ENCODE measurements at places on chromosomes 2 and 18.

- DNase-seq = no peak
These were observed 47.1 kb upstream of the MAP4K3 start for GRCh38 chr2:39484206-39484605.

GRCh38 chr2:205681401-205682238 lies 681 bp upstream of the NRP2 start:
- no peak for DNase-seq

DNA sequence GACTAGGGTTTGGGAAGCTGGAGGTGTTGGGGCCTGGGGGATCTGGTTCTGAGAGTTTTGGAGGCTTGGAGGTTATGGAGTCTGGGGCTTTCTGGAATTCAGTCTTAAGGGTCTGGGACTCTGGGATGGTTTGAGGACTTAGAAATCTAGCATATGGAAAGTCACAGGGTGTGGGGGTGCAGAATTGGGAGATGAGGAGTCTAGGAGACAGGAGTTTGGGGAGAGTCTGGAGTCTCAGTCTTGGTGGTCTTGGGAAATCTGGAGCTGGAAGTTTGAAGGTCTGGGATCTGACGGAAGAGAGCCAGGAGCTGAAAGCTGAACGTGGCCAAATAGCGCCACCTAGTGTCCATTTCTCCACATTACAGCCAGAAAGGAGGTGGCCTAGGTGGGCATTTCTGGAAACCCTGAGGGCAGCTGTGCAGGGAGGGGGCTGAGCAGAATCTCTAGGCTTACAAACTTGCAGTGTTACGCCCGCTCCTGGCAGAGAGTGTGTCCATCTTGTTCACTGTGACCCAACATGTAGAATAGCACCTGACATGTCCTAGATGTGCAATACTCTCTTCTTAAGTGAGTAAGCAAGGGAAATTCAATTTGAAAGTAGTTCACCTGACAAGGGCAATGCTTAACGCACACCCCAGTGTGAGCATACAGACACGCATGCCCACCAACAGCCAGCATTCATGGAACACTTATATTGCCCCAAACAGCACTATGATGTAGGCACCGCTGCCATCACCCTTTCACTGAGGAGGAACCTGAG lies 204.8 kb downstream of the TFCP2L1 start:
- peak; percentile 52 for DNase-seq

DNA sequence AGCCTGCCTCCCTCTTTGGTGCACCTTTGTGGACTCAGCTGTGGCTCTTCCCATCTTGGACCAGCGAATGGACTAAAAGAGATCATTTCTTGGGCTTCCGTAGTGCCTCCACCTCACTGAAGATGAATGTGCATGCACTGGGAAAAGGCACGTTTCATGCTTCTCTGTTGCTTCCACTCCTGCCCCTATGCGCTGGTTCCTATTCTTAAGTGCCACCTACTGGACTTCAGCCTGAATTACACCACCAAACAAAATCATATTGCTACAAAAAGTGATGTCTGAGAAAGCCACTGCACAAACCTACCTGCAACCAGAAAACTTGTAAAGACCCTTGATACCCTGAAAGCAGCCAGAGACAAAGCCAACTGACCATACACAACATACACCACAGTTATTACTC lies 695.6 kb downstream of the TSN start:
- no peak for DNase-seq

DNA sequence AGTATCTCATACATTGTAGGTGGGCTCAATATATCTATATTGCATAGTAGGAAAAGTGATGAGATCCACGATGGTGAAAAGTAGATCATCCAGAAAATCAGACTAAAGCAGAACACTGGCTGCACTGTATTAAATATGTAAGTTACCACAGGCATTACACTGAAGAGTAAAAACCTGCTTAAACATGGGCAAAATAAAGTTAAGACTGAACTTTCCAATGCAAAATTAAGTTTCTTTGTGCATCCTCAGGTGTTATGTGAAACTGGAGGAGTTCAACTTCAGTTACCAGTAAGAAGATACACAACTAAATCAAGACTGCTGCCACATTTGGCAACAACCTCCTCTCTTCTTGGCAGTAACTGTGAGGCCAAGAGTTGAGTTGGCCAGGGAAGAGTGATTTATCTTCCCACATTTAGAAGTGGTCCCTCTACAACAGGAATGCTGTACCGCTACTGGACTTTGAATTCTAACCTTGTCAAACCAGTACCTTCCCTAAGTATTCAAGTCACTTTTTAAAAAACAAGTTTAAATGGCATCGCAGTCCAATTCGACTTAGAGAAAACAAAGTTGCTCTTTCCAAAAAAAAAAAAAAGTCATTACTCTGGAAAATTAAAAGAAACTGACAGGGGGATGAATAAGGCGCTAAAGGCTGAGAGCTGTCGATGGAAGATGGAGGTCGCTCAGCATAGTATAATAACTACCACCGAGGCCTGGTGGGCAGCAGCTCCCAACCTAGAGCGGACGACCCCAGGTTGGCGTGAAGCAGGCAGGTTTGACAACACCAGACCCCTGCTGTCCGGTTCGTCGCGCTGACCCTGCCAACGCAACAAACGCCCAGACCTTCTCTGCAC lies 1.1 kb downstream of the MAP4K3 start:
- DNase-seq = no peak

DNA sequence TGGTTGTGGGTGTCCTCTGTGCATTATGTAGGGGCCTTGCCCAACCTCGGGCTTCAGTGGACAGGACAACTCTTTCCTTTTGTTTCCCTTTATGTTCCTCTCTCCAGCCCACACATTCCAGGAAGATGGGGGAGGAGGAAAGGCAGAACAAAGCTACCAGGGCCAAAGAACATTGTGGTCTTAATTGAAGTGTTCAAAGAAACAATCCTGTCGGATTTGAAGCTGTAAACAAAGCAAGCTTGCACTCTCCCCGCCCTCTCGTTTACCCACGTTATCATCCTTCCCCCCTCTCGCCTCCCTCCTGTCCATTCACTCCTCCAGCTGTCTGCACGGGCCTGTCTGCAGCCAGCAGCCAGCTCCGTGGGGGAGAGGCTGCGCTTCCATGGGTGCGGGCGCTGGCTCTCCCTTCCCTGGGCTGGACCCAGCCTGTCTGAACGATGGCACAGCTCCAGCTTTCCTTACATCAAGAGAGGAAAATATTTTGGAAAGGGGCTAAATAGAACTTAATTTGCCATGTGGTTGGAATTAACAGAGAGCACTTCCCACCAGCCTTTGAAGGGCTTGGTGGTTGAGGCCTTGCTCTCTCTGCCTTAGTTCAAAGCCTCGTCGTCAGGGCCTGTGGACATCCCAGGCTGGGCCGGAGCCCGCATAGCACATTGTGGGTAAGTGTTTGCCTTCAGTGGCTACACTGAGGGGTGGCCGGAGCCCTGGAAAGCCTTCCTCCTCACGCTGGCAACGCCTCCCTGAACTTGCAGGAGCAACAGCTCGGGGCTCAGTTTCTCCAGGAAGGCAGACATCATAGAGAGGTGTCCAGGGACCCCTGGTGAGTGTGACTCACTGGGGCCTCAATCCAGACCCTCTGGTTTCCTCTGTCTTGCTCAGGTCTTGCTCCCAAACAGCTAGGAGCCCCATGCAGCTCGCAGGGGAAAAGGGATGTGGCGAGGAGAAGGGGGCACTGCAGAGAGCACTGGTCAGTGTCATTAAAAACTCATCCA lies 60.6 kb upstream of the HS6ST1 start:
- no peak for DNase-seq

DNA sequence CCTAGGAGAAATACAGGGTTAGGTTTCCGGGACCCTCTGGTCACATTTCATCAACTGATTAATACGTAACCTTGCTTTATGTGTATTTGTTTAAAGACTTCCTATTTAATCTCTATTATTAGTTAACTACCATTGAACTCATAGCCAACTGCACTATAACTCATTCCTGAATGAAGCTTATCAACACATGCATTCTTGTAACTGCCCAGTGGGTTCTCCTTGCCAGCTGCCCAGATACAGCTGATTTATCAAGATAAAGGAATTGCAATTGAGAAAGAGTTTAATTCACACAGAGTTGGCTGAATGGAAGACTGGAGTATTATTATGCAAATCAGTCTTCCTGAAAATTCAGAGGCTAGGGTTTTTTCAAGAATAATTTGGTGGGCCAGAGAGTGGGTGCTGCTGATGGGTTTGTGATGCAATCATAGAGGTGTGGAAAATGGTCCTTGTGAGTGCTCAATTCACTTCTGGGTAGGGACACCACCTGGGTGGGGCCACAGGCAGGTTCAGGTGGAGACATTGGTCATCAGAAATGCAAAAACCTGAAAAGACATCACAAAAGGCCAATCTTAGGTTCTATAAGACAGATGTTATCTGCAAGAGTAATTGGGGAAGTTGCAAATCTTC lies 21.1 kb upstream of the NOSTRIN start:
- no peak for DNase-seq

DNA sequence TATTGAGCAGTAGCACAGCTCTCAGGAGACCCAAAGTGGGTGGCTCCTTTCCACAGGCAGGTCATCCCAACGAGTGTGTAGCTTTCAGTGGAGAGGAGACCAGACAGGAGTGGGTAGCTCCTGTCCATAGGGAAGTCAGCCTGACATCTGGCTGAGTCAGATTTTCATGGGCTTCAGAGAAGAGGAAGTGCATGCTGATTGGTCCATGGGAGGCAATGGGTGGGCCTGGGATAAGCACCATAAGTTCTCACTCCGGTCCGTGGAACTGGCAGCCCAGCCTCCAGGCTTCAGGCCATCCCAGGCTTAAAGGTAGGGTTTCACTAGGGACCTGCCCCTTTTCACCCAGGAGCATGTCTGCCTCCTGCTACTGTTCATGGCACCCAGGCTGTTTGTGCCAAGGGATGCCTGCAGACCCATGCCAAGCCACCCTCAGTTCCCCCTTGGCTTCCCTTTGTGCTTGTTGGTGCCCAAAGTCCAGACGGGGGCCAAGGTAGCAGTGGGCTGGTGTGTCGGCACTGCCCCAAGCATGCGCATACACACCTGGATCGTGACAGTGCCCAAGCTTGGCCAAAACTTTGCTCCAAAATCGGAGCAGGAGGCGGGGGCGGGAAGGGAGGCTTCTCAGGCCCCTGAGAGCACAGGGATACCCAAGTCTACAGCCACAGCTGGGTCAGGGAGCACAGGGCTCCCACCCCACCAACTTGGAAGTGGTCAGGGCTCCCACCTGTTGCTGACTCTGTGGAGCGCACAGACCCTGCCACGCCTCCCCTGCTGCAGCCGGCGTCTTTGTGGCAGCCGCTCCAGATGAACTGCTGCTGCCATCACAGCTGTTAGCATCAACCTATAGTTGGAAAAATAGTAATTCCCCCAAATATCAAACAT lies 26.4 kb downstream of the MARCHF7 start:
- DNase-seq = no peak

- no peak for DNase-seq
These were observed 92.6 kb downstream of the SPATS2L start for GRCh38 chr2:200399046-200399445.

DNA sequence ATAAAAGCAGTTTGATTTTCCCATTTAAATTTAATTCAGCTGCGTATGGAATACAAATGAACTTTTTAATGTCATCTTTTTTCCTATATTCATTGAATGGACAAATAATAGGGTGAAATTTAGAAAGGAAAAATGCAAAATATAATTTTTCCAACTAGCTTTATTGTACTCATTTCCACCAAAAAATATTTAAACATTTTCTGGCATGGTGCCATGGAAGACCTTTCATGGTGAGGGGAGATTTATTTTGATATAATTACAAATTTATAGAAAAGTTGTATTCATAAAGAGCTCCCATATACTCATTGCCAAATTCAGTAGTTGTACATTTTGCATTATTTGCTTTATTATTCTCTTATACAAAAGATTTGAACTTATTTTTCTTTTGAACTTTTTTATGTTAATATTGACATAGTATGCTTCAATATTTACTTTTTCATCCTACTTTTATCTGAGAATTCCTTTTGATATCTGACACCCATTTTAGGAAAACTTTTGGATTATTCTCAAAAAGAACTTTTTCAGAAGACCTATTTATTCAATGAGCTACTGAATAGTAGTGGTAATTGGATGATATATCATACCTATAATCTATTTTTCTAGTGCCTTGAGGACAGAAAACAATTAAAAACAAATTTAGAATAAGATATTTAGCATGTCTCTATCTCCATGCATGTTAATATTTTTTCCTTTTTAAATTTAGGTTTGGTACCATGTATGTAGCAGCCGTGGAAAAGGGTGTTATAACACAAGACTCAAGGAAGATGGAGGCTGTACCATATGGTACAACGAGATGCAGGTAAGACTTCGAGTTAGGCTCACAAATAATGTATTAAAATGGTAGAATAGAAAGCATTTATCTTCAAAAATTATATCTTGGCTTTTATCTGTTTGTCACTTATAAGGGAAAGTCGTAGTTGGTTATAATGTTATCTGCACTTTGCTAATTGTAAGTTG lies 37.5 kb downstream of the DDX1 start:
- DNase-seq = no peak

- DNase-seq = no peak
These were observed 290.3 kb upstream of the ID2 start for GRCh38 chr2:8391584-8391983.

DNA sequence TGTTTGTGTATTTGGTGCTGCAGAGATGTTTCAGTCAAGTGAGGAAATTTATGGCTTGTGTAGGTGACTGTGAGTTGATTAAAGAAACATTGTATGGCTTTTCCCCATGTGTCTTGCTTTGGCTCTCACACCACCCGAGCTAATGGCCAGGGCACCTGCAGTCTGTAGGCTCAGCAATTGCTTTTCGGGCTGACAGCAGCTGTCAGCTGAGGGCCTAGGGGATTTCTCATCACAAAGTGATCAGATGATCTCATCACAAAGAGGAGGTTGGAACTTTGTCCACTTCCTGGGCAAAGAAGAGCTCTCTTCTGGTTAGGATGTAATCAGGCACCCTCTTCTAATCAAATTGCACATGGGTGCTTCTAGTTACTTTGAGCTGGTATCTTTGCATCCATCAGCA lies 632.2 kb downstream of the SLC4A3 start:
- DNase-seq = no peak

GRCh38 chr2:126739141-126739540 lies 83.2 kb downstream of the GYPC start:
- DNase-seq = no peak

DNA sequence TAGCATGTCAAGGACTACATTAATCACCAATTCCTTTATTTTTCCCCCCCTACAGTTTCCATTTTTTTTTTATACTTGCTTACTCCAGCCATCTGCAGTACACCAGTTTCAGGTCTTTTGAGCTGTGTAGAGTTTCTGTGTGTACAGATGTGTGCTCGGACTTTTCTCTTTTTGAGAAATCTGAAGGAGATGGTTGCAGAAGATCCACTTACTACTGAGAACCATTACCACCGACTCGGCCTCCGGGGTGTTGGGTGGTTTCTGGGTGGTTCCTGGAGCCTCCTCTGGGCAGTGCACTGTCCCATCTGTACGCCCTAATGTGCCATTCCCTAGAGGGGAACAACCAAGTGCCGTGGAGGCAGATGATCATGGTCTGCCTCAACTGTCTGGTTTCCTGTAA lies 15.4 kb upstream of the LYPD6B start:
- DNase-seq = no peak

GRCh38 chr2:231228974-231229529 lies 30.6 kb downstream of the ARMC9 start:
- DNase-seq = no peak

Measured in left lobe of liver (tissue), 2 donors.